Hindlimb muscle (tissue), 1 donor: ENCODE measurements at places on chromosomes 13 and 19.

- DNase-seq, result no peak
Measured at GRCh38 chr13:88674841-88675240, 1003.7 kb downstream of the SLITRK5 start.

DNA sequence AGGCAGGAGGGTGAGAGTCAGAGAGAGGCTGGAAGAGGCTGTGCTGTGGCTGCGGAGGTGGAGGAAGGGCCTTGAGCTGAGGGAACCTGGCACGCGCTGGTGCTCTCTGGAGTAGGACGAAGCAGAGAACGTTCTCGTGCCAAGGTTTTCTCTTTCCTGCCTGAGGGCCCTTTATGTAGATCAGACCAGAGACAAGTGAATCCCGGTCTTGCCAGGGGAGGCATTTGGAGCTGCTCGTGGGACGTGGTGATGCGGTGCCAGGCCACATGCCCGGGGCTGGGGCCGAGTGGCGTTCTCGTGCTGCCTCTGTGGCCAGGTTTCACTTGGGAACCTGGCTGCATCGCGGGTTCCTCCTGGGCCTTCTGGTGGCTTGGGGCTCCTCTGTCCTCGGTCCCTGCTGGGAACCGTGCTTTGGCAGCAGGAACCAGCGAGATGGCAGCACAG lies 54.2 kb downstream of the KDM4B start:
- no peak for DNase-seq

- DNase-seq, result no peak
Measured at GRCh38 chr19:5971714-5972354, 6.1 kb downstream of the RANBP3 start.

- no peak for DNase-seq
Measured at GRCh38 chr13:75467040-75467728, 14.8 kb downstream of the TBC1D4 start.

DNA sequence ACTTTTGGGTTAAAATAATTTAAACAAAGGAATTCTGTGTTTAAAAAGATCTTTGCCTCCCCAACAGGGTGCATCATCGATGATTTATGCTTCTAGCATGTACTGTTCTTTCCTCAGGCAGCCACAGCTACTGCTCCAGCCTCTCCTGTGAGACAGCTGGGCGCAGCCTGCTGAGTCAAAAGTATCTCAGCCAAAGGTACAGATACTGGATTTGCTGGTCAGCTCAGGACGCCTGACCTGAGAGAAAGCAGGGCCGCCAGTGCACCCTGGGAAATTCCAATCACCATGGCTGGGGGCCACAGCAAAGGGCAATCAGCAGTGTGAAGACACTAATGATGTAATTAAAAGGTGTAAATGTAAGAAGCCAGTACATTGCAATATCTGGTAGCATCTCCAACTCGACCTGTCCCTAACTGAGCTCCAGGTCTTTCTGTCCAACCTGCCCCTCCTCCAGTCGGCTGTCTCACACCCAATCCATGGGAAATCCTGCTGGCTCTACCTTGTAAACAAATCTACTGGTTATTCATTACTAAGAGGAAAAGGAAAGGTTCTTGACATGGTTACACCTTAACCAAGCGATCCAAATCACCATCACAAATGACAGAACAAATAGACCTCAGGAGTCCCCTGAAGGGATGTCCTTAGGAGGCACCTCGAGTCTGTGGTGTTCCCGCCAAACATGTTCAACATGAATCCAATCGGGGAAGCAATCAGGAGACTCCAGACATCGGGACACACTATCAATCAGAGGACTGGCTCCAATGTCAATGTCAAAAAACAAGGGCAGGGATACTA lies 7.3 kb downstream of the OPA3 start:
- DNase-seq, result no peak

DNA sequence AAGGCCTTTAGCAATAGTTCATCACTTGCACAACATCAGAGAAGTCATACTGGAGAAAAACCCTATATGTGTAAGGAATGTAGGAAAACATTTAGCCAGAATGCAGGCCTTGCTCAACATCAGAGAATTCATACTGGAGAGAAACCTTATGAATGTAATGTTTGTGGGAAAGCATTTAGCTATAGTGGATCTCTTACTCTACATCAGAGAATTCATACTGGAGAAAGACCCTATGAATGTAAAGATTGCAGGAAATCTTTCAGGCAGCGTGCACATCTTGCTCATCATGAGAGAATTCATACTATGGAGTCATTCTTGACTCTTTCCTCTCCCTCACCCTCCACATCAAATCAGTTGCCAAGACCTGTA lies 19.8 kb downstream of the ZNF583 start:
- no peak for DNase-seq

- DNase-seq, result no peak
Measured at GRCh38 chr19:3423183-3423829, 56.9 kb downstream of the NFIC start.

DNA sequence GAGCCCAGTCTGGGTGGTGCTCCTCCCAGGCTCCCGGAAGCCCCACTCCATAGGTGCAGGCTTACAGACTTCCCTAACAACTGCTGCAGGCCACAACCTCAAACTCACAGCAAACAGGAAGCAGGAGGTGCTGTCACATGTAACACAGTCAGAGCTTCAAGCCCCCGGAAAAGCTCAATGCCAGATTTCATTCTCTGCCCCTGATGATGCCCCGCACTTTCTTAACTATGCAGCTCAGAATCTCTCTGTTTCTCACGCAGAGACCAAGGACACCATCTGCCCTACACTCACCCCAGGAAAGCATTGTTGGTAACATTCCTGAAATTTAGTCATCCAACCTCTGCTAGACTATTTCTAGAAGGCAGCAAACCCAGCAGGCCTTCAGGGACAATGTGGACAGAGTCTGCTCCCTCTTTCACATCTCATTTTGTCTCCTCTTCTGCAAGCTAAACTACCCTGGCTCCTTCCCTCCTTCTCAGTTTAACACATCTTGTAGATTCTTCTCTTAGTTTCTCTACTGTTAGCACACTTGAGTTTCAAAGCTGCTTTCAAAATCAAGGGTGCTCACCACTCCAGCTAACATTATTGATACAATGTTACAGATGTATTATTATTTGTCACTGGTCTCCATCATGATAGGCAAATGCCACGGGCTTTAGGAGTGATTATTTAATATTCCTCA lies 162.5 kb downstream of the KCTD12 start:
- DNase-seq, result no peak

GRCh38 chr19:29855087-29855486 lies 43.3 kb downstream of the CCNE1 start:
- DNase-seq, result no peak

- no peak for DNase-seq
Measured at GRCh38 chr13:103703246-103703645, 637.0 kb upstream of the SLC10A2 start.

GRCh38 chr13:48838193-48838973 lies 137.3 kb upstream of the FNDC3A start:
- DNase-seq, result no peak

DNA sequence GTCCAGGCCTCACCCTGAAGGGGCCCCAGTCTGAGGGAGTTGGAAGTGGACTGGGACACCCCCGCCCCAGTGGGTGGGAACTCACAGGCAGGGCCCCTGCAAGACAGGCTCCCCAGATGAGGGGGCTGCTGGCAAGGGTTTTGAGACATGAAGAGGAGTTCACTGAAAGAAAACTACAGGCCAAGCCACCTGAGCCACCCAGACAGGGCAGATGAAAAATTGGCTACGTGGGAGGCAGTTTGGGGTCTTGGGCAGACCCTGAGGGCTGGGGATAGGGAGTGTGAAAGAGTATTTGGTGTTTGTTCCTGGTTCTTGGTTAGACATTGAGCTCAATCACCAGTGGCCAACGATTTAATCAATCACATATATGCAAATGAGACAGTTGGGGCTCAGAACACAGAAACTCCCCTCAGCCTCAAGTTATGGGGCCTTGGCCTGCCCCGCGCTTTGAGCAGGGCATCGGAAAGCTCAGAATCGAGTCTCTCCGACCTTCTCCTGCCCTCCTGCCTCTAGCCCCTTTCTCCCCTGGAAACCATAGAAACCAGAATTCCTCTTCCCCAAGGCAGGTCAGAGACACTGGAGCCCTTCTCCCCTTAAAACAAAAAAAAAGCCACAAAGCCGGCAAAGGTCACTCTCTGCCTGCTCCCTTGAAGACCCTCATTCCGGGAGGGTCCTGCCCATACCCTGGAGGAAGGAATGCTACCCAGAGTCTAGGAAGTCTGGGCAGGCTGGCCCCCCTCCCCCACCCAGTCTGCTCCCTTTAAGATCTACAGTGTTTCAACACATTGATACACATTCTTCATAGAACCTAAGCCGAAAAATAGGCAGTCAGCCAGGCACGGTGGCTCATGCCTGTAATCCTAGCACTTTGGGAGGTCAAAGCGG lies 1.3 kb upstream of the ISYNA1 start:
- no peak for DNase-seq

DNA sequence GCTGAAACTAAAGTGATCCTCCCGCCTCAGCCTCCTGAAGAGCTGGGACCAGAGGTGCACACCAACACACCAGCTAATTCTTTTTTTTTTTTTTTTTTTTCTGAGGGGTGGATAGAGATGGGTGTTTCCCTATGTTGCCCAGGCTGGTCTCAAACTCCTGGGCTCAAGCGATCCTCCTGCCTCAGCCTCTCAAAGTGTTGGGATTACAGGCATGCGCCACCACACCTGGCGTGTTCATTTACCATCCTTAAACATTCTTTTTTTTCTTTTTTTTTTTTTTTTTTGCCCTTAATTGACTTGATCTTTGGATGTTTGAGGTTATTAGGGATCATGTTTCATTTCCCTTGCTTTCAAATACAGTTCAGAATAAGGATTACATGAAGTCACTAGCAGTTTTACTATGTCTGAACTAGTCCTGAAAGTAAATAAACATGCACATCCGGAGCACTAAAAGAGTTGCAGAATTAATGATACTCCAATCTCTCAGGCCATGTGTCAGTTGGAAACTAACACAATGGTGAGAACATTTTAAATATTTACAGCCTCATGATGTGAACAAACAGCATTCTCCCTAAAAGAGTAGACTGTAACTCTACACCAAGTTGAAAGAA lies 10.2 kb downstream of the UTP14C start:
- DNase-seq, result no peak

DNA sequence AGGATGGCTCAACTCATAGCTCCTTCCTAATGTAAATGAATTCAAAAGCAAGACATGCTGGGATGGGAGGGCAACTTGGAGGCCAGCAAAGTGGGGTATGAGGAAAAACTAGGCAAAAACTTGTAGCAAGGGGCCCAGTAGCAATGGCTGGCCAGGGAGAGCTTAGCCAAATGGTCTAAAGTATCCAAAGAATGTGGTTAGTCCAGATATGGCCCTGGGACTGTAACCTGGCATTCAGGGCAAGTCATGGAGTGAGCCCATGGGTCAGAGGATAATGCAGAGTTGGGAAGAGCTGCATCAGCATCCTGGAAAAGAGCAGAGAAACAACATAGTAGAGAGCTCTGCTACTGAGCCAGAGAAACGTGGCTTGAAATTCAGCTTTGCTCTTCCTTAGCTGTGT lies 191.7 kb downstream of the SUCLA2 start:
- DNase-seq, result no peak

- DNase-seq, result no peak
Measured at GRCh38 chr19:32318884-32319520, 26.4 kb upstream of the ZNF507 start.

- no peak for DNase-seq
Measured at GRCh38 chr13:44300895-44301638, 72.6 kb upstream of the SERP2 start.

DNA sequence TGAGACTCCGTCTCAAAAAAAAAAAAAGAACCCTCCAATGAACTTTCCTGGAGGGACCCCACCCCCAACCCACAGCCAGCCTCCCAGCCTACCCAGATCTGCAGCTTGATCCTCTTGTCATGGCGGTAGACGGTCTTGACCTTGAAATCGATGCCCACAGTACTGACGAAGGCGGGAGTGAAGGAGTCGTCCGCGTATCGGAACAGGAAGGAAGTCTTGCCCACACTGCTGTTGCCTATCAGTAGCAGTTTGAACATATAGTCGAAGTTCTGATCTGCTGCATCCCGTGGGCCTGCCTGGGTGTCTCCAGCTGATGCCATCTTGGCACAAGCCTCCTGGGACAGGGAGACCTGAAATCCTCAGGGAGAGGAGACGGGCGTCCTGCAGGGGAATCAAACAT lies 2.4 kb downstream of the RAB3D start:
- DNase-seq, result no peak

DNA sequence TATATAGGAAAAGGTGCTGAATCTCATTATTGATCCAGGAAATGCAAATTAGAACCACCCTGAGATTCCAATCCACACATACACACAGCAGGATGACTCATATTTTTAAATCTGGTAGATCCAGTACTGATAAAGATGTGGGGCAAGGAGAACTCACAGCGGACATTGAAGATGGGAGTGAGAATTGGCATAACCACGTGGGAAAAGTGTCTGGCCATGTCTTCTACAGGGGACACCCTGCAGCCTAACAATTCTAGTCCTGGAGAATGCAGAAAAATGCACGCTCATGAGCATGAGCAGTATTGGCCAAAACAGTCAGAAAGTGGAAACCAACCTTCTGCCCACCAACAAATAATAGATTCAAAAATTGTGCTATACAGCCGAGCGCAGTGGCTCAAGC lies 13.5 kb upstream of the BCL3 start:
- DNase-seq, result no peak
